ACHN (cell line): ENCODE measurements at places on chromosomes 1 and 21.

DNA sequence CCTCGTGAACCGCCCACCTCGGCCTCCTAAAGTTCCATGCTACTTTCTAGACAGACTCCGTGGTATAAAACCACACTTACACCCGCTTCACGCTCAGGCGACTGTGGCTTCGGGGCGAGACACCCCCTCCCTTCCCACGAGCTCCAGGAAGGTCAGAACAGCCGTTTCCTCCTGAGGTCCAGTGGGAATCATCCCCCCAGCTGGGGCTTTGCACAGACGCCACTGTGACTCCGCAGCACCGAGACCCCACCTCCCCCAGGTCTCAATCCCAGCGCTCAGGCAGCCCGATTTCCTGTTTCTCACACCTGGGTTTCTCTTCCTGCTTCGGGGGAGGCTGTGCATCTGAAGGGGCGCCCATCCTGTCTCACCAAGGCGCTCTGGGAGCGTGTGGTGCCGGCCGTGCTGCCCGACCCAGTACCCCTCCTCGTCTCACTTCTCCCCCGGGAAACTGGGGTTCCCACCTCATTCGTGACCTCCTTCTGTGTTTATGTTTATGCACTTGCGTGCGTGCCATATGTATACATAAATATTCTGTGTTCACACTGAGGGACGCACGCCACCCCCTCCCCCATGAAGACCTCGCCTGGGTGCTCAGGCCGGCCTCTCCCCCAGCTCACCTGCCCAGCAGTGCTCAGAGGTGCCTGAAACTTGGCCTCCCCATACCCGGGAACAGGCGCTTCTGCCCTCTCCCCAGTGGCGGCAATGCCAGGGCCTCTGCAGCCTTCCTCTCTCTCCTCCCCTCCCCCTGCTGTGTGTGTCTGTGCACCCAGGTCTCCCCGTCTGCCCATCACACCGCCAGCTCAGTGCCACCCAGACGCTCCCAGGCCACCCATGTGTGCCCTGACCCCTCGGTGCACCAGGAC lies 14.6 kb downstream of the SLC35E2B start:
- DNase-seq = no peak

GRCh38 chr1:145855426-145855948 lies 3.4 kb downstream of the PIAS3 start:
- no peak for DNase-seq

GRCh38 chr1:237613984-237614383 lies 276.7 kb downstream of the ZP4 start:
- DNase-seq = no peak

GRCh38 chr21:27101523-27101922 lies 134.6 kb upstream of the ADAMTS5 start:
- DNase-seq = no peak

DNA sequence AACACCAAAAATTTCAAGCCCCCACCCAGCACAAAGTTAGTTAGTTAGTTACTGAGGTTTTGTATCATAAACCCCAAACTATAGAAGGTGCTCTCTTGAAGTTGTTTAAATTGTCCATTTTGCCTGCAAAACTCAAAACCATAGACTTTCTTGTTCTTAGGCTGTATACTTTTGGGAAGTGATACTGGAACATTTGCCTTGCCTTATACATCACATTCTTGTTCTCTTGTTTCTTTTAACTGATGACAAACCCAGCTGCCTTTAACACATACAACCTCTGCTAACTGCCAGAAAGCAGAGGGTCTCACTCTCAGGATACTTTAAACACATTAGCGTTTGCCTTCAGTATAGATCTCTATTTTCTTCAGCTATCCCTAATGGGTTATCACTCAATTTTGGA lies 570.5 kb downstream of the MRPL39 start:
- no peak for DNase-seq

DNA sequence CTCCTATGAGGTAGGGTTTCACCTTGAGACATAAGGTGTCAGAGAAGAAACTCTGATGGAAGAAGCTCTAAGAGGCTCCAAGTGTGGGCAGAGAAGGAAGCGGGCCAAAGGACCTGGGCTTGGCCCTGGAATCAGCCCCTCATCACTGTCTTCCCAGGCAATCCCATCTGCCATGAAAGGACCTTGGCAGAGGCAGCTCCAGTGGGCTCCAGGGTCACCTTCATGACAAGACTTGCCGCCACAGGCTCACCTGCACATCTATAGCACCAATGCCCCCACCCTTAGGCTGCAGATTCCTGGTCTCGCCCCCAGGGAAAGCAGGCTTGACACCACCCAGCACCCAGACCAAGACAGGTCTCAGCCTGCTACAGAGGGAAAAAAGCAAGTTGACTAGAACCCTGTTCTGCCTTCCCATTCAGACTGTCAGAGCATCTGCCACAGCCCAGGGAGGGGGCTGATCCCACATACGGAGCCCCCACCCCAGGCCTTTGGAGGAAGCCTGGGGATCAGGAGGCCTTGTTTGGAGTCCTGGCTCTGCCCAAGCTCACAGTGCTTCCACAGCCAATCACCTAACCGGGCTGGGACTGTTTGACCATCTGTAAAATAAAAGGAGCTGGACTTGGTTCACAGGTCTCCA lies 490 bp upstream of the FAM110D start:
- DNase-seq = no peak

GRCh38 chr1:218614031-218614430 lies 268.9 kb downstream of the TGFB2 start:
- no peak for DNase-seq

DNA sequence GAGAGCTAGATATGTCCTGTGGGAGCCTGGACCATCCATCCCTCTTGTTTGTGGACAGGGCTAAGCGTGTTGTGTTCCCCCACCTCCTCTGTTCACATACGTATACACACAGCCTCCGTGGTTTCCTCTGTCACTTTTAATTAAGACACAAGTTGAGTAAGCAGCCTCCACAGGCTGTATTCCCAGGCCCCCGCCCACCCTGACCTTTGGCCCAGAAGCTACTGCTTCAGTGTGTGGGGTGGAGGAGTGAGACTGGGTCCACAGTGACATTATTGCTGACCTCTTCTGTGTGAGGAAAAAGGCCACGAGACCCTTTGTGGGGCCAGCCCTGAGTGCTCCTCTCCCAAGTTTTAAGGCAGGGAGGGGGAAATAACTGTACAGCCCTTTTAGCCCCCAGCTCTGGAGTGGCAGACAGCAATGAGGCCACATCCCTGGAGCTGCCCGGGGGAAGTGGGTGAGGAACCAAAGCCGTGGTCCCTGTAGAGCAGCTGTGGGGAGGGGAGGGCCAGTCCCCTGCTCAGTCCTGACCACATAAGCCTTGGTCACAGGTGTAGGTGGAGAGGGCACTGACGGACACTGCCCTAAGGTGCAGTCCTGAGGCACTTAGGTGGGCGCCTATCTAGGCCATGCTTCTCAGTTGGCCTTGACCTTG lies 4.4 kb downstream of the ELOVL1 start:
- DNase-seq = no peak

DNA sequence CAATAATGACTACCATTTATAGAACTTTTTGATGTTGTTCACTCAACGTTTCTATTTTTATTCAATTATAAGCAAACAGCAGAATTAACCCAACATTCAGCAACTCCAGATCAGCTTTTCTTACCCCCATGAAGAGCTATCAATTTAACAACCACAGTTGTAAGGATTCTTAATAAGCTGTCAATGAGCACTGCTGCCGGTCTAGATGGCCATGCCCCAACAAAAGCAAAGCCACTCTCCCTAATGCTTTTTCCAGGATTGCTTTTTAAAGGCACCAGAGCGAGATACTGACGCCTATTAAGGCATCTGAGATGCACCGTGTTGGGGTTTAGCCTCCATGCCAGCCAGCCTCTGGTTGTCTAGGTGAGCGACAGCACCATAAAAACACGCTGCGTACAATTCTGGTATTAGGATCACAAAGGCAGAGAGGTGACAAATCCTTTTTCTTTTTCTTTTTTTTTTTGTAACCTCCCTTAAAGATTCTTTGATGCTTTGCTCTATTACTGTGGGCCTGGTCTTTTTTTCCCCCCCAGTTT lies 39.5 kb downstream of the PTPRC start:
- no peak for DNase-seq

GRCh38 chr1:247747616-247748015 lies 325 bp downstream of the OR14A2 start:
- DNase-seq = no peak

DNA sequence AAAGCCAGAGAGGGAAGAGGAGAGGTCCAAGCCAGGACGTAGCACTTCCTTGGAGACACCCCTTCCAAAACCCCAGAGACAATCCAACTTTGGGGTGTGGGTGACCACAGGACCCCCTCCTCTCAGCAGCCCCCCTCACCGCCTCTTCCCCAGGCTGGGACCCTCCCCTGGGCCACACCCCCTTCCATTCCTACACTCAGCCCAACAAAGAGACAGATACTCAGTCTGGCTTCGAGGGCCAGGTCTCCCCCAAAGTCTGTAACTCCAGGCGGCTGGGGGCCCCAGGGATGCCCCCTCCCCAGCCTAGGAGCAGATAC lies 1.4 kb downstream of the MEX3A start:
- no peak for DNase-seq

- no peak for DNase-seq
These were observed 2.4 kb downstream of the LIX1L start for GRCh38 chr1:145955436-145955835.

DNA sequence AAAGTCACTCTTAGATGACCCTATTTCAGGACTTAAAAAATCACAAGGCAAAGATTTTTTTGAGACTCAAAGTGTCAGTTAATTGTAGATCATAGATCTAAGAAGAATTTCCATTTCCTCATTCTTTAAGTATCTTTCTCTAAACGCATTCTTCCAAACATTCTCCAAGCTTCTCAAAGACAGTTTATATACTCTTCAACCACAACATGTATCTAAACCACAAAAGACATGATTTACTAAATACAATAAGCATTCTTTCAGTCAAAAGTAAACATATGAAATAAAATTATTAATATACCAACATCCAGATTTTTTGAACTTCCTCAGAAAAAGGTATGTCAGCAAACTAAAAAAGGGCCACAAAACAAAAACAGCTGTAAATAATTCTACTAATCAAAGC lies 24.4 kb downstream of the RC3H1 start:
- no peak for DNase-seq

- no peak for DNase-seq
These were observed 6.2 kb downstream of the AHDC1 start for GRCh38 chr1:27597516-27598294.

GRCh38 chr1:21064057-21064456 lies 112.6 kb downstream of the EIF4G3 start:
- no peak for DNase-seq

GRCh38 chr1:183287191-183287675 lies 101.2 kb downstream of the LAMC2 start:
- no peak for DNase-seq

GRCh38 chr1:34057347-34058130 lies 107.5 kb downstream of the CSMD2 start:
- no peak for DNase-seq

GRCh38 chr1:20367116-20367585 lies 76.5 kb downstream of the VWA5B1 start:
- peak; percentile 54 for DNase-seq

DNA sequence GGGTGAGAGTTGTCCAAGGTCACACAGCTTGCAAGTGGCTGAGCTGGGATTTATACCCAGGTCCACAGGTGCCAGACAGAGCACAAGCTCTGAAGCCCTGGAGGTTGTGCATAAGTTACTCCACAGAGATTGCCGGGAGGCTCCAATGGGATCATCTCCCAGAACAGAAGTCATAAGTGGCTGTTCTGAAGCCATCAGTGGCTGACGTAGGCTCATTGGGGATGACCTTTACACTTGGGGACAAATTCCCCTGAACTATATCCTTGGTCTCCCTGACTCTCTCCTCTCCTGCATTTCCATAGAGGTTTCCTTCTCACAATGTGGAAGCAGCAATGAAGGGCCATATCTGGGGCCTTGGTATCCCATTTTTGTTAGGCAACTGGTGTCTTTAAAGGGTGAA lies 37.0 kb upstream of the IFNLR1 start:
- DNase-seq = no peak

DNA sequence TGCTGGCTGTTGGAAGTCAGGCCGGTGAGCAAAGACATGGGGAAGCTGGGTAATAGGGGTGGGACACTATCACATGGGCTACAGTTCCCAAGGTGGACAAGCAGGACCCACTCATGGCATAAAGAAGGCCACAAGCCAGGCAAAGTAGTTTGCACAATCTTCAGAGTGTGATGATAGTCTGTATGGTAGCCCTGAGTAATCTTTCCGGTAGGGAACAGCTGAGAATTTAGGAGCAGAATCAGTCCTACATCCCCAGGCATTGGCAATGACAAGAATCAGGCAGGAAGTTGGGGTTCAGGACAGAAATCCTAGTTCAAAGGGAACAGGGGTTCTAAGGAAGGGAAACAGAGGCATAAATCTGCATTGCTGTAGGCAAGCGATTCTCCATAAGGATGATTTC lies 23.9 kb upstream of the SPATA6 start:
- DNase-seq = no peak

GRCh38 chr1:91505086-91505485 lies 4.4 kb downstream of the CDC7 start:
- DNase-seq = no peak

GRCh38 chr1:26482921-26483320 lies 10.7 kb downstream of the HMGN2 start:
- DNase-seq = no peak

DNA sequence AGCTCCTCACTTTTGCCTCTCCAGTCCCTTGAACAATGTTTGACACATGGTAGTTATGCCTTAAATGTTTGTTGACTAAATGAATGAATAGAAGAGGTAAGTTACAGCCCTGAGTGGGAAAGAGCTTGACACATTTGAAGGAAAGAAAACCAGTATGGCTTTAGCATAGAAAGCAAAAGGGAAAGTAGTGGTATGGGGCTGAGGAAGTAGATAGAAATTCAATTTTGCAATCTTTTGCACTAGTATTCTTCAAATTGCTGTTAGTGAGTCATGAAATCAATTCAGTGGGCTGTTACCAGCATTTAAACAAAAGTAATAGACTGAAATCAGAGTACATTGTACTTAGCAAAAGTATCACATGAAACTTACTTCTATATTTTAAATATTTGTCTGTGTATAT lies 21.1 kb downstream of the PLA2G4A start:
- DNase-seq = no peak

- no peak for DNase-seq
These were observed 75.0 kb downstream of the CLIC6 start for GRCh38 chr21:34743831-34744230.
